Left renal cortex interstitium (tissue), 4 donors: ENCODE measurements at places on chromosomes 3 and 15.

DNA sequence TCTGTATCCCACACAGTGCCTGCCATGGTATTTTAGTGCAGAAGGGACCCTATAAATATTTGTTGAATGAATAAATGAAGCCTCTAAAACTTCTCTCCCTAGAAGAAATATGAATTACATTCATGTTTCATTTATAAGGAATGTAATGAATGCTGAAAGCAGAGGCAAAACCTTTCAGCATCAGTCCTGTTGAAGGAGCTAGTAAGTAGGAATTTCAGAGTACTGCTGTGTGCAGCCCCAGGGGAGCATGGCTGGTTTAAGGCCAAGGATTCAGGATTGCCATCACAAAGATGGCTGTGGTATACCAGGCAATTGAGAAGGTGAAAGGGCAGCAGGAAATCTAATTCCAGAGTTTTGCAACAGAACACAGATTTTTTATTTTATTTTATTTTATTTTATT, 1131.4 kb downstream of the IGSF11 start:
- no peak for DNase-seq

DNA sequence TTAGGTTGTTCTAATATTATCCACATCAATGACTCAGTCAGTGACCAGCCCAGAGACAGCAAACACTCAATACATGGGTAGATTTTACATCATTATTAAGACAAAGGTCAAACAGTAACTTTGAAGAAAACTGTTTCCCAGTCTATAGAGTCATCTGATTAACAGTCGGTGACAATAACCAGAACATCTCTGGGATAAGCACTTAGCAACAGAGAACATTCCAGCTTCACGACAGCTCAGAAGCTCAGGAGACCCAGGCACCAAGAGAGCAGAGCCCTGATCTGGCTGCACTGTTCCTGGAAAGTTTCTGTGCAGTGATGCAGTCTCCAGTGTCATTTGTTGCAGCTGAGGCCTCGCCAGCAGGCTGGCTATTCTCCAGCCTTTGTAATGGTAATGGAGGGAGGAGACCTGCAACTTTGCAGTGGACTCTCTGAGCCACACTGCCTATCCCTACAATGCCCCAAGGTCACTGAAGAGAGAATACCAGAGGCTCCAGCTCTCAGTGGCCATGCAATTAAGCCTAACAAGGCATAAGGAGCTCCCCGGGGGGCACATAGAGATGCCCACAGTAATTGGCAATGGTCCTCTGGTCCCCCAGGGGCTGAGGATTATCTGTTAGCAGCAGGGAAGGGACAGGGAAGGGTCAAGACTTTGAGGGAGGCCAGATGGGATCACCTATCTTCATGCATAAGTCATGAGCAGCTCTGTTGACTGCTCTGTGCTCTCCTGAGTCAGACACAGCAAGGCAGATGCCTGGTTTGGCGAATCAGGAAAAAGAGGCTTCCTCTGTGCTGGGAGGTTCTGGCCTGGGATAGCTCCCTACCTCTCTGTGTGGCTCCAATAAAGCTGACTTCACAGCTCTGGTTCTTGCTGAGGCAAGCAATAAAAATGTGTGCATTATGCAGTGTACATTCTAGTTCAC, 163.6 kb downstream of the CTNNB1 start:
- no peak for DNase-seq

DNA sequence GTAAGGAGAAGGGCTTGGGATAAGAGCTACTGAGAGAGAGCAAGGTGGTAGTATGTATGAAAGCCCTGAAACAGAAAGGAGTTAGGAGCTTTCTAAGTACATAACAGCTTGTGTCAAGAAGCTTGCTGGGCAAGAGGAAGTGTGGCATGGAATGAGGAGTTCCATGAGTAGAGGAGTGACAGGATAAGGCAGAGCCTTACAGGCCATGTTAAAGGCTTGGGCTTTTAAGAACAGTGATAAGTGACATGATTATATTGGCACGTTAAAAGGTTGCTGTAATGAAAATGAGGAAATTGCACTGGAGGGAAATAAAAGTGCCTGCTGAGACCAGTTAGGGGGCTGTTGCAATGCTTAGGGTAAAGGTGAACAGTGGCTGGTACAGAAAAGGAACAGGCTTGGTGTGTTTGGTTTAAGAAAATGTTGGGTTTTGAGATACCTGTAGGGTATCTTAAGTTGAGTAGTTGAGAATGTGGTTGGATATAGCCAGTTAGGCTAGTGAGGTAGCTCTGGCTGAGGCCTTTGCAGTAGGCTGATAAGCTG, 49.0 kb downstream of the MEF2A start:
- DNase-seq, result no peak

DNA sequence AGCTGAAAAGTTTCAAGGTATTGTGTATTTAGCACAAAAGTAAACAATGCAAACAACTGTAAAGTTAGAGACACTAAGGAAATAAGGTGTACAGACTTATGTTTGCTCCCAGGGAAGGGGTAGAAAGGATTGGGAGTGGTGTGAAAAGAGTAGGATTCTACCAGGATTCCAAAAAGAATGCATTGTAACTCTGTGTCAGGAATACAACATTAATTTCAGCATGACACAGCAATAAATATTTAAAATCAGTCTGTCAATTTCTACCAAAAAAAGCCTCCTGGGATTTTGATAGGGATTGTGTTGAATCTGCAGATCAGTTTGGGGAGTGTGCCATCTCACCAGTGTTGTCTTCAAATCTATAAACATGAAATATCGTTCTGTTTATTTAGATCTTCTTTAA, 73.4 kb downstream of the LRRC28 start:
- DNase-seq, result no peak

DNA sequence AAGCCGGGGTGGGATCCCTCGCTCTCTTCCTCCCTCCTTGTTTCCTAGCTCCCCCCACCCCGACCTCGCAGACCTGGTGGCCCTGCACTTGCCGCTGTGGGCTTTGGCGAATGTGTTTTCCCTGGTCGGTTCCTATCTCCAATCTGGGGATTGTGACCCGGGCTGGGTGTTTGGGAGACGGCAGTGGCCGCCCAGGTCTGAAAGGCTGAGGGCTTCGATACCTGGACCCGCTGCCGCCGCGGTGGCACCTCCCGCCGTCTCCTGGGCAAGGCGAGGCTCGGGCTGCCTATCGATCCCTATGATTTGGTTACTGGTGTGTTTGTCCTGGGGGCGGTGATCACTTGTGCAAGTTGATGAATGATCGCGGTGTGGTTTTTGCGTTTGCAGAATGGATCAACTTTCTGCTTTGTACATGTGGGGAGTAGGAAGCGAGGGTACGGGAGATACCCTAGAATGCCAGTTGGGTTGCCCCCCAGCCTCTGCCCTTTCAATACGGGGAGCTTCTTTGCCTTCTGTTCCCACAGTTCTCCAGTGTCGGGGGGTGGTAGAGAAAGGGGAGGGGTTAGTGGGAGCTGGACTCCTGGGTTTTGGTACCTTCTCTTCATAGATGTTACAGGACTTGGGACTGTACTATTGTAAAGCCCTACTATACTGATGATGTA, 3.0 kb downstream of the BBX start:
- no peak for DNase-seq

- no peak for DNase-seq
Measured at GRCh38 chr3:10371167-10371566, 50.3 kb upstream of the SEC13 start.

DNA sequence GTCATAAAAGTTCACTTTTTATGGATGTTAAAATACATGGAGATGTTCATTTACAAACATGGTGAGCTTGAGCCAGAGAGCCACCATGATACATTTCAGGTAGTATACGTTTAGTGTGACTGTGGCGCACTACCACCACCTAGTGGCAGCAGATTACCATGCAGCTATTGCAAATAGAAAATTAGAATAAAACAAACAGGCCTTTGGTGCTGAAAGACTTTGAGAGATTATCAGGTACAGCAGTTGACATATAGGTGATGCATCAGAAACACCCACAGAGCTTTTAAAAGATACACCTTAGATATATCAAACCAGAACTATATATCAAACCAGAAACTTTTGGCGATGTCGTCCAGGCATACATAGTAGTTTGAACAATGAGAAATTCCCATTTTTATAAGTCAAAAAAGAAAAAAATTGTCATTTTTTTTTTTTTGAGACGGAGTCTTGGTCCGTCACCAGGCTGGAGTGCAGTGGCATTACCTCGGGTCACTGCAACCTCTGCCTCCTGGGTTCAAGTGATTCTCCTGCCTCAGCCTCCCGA, 42.0 kb upstream of the ICE2 start:
- DNase-seq, result peak; percentile 42

DNA sequence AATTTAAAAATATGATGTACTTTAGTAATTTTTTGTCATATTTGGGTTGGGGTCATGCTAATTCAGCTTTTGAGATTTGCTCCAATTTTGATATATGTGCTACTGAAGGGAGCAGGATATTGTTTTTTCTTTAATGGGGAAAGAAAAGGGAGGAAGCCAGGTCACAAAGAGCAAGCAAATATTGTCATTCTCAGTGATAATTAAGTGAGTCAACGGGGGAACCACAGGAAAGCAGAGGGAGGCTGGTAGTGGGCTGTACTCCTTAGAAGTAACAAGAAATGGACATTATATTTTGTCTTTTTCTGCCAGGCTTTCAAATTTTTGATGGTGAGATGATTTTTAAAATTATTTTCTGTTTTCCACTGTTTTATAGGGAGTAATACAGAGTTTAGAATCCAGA, 45.6 kb upstream of the NMD3 start:
- DNase-seq, result no peak

DNA sequence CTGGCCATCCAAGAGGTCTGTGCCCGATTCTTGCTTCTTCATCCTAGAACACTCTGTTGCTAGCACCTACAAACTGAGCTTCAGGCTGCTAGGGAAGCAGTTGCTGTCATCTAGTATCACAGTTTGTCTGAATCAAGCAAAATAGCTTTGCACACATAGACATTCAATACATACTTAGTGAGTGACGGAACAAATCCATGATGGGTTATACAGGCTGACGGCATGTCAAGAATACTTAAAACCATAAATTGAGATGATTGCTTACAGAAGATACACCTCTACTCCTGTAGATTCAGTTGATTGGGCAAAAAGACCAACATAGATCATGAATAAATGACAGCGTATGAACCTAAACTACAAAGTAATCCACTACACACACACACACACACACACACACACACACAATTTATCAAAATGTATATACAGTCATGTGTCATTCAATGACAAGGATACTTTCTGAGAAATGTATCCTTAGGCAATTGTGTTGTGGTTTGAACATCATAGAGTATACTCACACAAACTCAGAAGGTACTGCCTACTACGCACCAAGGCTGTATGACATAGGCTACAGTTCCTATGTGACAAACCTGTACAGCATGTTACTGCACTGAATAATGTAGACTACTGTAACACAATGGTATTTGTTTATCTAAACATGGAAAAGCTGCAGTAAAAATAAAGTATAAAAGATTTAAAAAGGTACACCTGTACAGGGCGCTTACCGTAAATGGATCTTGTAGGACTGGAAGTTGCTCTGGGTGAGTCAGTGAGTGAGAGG, 14.4 kb upstream of the HEG1 start:
- no peak for DNase-seq

GRCh38 chr3:23439080-23439479, 236.0 kb downstream of the UBE2E2 start:
- no peak for DNase-seq

DNA sequence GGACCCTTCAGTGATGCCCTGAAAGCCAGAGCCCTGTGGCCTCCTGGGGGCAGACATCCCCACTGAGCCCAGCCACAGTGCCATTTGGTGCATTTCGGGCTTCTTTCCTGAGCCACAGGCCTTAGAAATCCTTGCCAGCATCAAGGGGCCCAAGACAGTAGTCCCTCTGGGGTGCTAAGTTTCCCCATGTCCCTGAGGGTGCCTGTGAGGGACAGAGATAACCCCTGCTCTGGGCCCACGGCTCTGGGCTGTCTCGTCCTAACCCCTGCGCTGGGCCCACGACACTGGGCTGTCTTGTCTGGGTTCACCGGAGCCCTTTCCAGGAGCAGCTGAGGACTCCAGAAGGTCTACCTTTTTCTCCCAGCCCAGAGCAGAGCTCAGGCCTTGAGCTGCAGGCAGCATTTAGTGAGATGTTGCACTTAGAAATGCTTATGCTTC, 45.1 kb upstream of the FGD5 start:
- no peak for DNase-seq

GRCh38 chr15:87777054-87777561, 479.4 kb downstream of the NTRK3 start:
- no peak for DNase-seq

GRCh38 chr15:66927201-66928077, 138.0 kb upstream of the SMAD3 start:
- DNase-seq, result no peak

- DNase-seq, result no peak
Measured at GRCh38 chr3:182925330-182925943, 54.9 kb downstream of the DCUN1D1 start.

DNA sequence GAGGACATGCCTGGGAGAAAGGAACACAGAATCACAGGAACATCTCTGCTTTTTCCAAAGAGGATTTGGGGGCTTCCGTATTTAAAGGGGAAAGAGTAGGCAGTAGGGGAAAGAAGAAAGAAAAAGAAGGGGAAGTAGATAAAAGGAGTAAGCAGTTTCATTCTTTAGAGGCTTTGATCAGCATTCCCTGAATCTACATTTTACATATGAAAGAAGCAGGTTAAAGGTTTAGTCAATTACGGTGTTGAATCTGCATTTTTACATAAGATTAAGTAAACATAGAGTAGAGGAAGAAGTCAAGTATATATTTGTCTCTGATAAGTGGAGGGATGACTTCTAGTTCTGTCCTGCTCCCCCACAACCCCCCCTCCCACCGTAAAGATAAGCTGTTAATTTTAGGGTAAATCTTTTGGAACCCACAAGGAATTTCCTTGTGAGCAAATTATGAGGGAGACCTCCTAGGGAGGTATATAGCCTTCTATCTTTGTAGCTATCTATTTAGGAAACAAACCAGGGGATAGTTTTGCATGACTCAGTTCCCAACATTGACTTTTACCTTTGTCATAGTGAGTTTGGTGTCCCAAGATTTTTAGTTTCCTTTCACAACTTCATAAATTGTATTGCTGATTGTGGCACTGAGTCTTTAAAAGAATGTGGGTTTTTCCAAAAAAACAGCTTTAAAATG, 8.7 kb upstream of the P2RY12 start:
- no peak for DNase-seq

DNA sequence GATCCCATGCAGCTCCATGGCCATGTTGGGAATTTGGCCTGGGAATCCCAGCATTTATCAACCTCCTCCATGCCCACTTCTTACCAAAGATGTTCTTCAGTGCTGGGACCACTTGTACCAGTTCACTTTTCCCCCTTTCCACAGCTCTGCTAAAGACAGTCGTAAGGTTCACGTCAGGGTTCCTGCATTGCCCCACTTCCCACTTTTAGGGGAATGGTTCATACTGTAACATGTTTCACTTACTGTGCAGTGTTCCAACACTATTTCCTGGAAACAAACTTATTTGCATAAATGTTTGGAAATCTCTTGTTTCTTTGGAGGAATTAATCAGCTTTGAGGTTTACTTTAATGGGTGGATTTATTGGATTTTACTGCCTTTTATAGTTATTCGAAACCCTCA, 17.0 kb downstream of the APH1B start:
- no peak for DNase-seq

DNA sequence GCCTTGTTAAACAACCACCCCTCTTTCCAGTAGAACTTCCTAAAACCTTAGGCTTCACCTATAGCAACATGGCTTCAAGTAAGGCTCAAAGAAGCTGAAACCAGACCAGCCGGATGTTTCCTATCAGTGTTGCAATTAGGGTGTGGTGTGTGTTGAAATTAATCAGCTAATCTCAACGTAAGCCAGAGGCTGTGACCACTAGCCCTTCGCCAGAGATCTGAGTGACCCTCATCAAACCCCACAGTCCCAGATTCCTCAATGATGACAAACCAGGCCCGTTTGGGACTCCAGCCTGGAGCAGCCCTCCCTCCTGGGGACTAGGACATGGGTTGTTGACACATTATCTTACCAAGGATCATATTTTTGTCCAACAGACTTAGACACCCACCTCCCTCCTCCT, 27.3 kb downstream of the CYP11A1 start:
- DNase-seq, result no peak
